Suppressor macrophage treated with lipopolysaccharide for 4 hours (primary cell): ENCODE measurements at places on chromosomes 16 and 17.

DNA sequence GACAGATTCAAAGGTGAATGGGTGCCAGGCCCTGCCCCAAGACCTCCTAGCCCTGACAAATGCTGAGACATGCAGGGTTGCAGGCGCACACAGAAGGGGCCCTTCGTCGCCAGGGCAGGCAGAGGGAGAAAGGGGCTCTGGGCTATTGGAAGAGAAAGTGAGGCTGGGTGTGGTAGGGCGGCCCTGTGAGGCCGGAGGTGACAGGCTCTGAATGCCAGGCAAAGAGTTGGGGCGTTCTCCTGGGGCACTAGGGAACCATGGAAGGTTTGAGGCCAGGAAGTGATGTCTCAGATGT, 26.4 kb upstream of the NXPH3 start:
- DNase-seq = no peak

GRCh38 chr16:28540346-28540745, 1.6 kb upstream of the NUPR1 start:
- peak; percentile 71 for DNase-seq

DNA sequence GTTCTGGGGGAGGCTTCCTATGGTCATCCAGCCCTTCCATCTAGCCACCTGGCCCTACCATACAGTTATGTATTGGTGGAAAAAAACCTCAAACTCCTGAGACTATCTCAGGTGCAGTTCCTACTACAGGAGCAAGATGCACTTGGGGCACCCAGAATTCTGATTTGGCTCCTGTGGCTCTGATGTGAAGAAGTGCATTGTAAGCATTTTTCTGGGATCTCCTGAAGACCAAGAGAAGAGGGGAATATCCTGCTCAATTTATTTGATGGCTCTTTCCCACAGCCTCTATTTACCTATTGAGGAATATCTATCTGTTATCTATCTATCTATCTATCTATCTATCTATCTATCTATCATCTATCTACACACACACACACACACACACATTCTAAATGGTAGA, 1981.5 kb downstream of the TP53TG3F start:
- no peak for DNase-seq

DNA sequence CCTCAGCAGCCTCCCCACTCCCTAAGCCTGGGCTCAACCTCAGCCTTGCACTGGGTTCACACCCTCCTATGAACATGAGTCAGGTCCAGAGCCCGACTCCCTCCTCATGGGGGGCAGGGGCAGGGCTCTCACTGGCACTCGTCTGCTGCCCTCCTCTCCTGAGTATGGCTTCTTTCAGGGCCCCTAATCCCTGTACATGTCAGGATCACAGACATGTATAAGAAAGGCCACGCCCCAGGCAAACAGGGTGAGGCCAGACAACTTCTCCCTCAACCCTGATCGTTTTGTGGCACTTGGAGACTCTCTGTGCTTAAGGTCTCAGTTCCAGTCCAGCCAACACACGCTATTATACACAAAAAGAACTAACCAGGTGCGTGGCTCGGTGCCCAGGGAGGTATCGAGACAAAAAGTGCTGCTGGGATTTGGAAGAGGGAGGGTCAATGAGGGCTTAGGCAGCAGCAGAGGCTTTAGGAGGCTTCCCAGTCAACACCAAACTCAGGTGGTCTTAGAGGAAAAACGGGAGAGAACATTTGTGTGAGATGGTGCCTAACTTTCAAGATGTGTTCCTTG, 45.2 kb downstream of the CMTM3 start:
- no peak for DNase-seq

- DNase-seq = no peak
These were observed 282.5 kb downstream of the SNX29 start for GRCh38 chr16:12258861-12259645.

- DNase-seq = no peak
These were observed 15.4 kb downstream of the CD7 start for GRCh38 chr17:82301916-82302567.
